Foreskin fibroblast (primary cell): ENCODE measurements at places on chromosomes 16 and 17.
A peak's percentile ranks its signal among the peaks of the same experiment; 100 is the strongest.

DNA sequence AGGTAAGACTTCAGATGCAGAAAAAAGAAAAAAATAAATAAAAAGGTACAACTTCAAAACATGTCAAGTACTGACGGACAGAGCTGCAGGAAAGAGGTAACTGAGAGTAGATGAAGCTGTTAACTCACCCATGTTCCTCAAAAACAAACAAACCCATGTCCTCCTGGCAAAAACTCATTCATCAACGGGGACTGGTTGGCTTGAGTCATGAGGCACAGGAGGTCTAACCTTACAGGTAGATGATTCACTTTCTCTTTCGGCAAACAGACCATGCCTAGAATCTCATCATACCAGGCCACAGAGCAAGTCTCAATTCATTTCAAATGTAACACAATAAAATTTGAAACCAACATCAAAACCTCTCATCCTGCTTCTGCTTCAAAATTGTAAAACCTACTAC lies 12.3 kb upstream of the FASN start:
- DNase-seq, result no peak

GRCh38 chr17:81930142-81931125 lies 2.9 kb upstream of the MAFG start:
- DNase-seq, result no peak

- DNase-seq, result no peak
These were observed 12.2 kb downstream of the ADAP2 start for GRCh38 chr17:30933966-30934365.

- no peak for DNase-seq
These were observed 41.4 kb downstream of the VPS53 start for GRCh38 chr17:673200-673681.

GRCh38 chr17:50055055-50055425 lies 870 bp upstream of the ITGA3 start:
- peak; percentile 51 for DNase-seq

DNA sequence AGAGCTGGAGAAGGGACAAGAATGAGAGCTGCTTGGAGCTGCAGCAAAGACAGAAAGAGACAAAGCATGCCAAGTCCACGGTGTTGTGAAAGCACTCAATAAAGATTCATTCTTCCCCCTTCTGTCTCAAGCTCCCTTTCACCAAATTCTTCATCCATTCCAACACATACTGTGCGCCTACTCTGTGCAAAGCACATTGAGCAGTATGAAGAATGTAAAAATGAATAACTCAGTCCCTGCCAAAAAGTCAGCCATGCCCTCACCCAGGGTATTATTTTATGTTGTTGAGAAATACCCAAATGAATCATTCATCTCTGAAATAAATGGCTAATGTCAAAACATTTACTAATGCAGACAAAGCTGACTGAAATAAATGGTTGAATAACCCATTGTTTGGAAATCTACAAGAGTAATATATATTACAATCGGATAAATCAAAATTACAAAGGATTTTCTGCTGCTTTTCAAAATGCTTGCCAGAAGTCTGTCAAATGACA lies 282.9 kb upstream of the IRX5 start:
- DNase-seq, result no peak

- DNase-seq, result no peak
These were observed at the start of gene RPH3AL for GRCh38 chr17:352421-353212. Gene RPH3AL, minus strand, starts transcription at chr17:352807. Its CDS starts 25,264 bp downstream, at chr17:327543.
